A172 (cell line): ENCODE measurements at places on chromosomes 11 and 22. TPM values are rescaled to one million over a fixed set of nuclear protein-coding genes. Genes with fewer than 3 reads are reported as not detected.

The PYGM gene
- 0.12 TPM in 1 of 2 replicates, not detected in the other for total RNA-seq

The OR8B8 gene
- total RNA-seq, result not detected in 2 replicates

The TECTA gene
- total RNA-seq, result 0.03 and 0.05 TPM in 2 replicates

The ANO3 gene
- total RNA-seq, result 1.5 and 1.7 TPM in 2 replicates

The CEP126 gene
- total RNA-seq, result 0.72 TPM in 2 replicates

The KDM4D gene
- 0.26 and 1.3 TPM in 2 replicates for total RNA-seq

The NLRP6 gene
- total RNA-seq, result not detected in 2 replicates

The CHADL gene
- total RNA-seq, result 0.53 TPM in 1 of 2 replicates, not detected in the other

The ARL2 gene
- 170 and 196 TPM in 2 replicates for total RNA-seq

The FKBP2 gene
- 40.5 and 55.9 TPM in 2 replicates for total RNA-seq

The CHRDL2 gene
- not detected in 2 replicates for total RNA-seq

- DNase-seq, result no peak
These were observed 14.1 kb upstream of the NUP50 start for GRCh38 chr22:45149671-45150070.

GRCh38 chr22:48882636-48883200 lies 945.0 kb downstream of the BRD1 start:
- DNase-seq, result no peak

DNA sequence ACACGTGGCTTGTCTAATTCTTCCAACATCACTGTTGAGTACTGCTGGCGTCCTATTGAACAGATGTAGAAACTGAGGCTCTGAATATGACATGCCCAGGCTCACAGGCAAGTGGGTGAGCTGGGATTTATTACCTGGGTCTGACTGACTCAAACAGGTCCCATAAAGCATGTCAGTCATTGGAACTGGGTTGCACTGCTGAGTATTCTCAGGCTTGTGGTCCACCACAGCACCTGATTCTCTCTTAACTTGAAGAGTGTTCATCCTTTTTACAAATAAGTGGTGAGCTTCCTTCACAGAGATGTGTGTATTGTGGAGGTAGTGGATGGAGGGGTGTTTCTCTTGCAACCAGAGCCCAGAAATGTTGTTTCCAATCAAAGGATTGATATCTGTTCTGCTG lies 44.5 kb downstream of the SC5D start:
- no peak for DNase-seq

DNA sequence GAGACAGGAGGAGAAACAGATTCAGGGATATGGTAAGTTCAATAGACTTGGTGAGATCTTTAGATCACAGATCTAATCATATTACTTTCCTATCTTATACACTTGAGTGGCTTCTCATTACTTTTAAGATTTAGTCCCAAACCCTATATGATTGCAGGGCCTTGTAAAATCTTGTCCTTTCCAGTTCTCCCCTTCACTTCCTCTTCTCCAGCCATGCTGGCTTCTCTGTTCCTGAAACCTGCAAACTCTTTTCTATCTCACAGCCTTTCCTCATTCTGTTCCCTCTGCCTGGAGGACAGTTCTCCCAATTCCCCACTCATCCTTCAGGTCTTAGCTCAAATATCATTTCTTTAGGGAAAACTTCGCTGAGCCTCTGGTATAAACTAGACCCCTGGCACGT lies 65.9 kb upstream of the BIRC3 start:
- DNase-seq, result no peak

GRCh38 chr11:5577101-5577500 lies 3.6 kb upstream of the OR52B6 start:
- DNase-seq, result no peak

DNA sequence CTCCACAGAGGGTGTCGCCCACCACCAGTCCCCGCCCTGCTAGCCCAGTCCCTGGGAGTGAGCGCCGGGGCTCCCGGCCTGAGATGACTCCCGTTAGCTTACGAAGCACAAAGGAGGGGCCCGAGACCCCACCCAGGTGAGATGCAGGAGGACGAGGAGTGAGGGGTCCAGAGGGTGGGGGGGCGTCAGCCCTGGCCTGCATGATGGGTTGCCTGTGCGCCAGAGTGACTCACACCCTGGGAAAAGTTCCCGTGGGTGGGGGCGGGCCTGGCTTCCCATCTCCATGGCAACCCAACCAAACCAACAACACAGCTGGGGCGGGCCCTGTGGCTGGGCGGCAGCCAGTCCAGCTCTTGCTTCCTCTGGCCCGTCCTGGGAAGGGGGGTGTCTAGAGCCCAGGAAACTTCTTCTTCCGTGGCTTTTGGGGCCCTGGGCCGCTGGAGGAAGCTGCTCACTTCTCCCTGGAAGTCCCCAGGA lies 4.5 kb downstream of the GAS2L1 start:
- DNase-seq, result peak; percentile 90

- peak; percentile 17 for DNase-seq
These were observed 5.4 kb upstream of the MIF start for GRCh38 chr22:23888615-23889401.

GRCh38 chr11:87819151-87819550 lies 356.1 kb downstream of the RAB38 start:
- no peak for DNase-seq

DNA sequence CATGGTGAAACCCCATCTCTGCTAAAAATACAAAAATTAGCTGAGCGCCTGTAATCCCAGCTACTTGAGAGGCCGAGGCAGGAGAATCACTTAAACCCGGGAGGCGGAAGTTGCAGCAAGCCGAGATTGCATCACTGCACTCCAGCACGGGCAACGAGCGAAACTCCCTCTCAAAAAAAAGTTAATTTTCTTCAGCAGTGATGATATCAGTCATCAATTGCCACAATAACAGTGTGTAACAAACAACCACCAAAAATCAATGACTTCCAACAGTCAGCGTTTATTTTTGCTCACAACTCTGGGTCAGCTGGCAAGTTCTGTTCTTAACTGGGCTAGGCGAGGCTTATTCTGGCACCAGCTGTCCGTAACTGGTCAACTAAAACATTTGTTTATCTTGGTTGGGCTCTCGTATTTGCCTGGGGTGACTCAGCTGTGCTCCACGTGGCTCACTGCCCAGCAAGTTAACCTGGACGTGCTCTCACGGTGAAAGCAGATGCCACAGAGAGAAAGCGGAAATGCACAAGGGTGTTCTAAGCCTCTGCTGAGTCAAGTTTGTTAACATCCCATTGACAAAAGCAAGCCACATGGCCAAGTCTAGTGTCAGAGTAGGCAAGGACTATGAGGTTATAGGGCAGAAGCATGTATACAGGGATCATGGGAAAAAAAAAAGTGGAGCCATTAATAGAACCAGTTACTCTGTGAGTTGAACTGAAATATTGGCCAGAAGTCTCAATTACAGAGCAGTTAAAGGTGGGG lies 52.1 kb downstream of the LHFPL7 start:
- peak; percentile 91 for DNase-seq

GRCh38 chr11:18697576-18697975 lies 1.0 kb upstream of the TMEM86A start:
- DNase-seq, result no peak

- DNase-seq, result no peak
These were observed 72.5 kb upstream of the CTSC start for GRCh38 chr11:88410056-88410455.

DNA sequence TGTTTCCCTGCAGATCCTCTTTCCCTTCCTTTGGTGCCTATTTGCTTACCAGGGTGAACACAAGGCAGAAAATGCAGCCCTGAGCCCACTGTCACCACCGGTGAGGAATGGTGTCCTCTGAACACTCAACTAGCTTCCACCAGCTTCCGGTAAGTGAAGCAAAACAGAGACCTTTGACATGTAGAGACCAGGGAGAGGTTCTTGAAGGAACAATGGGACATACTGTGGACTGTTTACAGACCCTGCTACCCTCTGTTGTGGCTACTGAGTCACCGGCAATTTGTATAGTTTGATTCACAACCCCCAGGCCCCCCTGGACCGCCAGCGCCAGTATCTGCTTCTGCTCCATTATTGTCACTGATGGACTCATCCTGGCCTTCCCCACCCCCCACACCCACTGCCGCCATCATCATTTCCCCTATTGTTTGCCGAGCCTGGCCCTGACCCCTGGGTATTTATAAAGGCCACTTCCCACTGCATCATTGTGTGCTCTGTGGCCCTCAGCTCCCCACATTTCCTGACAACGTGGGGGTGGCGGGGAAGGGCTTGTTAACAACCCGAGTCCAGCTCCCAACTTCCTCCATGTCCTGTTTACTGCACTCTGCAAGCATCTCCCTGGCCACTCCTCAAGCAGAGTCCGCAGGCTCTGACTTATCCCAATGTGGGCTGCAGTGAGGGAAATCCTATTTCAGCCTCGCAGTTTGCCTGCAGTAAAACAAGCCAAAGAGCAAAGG lies 252.9 kb downstream of the ETS1 start:
- no peak for DNase-seq

DNA sequence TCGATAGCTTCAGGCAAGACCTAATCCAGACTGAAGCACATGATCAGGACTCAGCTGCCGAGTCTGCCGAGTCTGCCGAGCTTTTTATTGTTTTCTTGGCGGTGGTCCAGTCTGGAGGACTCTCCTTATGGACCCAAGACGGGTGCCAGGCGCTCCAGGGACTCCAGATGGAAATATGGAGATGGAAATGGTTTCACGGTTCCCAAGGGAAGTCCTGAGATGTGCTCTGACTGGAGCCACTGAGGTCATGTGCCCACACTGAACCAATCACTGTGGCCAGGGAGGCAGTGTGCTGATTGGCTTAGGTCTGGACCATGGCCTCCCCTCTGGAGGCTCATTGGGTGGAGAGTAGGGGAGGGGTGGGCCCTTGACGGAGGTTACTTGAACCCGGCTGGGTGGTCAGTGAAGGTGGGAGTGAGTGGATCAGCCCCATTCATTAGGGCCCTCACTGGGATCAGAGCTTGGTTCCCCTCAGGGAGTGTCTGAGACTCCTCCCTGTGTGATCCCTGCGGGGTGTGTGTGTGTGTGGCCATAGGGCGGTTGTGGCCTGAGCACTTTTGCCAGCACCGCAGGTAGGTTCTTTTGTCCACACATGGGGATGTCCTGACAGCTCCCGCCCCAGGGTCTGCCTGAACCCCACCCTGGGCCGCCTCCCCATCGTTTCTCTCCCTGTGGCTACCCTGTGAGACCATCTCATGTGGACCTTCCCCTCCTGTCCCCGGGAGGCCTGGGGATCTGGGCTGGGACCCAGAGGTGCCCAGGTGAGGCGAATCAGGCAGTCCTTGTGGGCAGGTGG lies 14.0 kb downstream of the RPS6KA4 start:
- DNase-seq, result no peak

DNA sequence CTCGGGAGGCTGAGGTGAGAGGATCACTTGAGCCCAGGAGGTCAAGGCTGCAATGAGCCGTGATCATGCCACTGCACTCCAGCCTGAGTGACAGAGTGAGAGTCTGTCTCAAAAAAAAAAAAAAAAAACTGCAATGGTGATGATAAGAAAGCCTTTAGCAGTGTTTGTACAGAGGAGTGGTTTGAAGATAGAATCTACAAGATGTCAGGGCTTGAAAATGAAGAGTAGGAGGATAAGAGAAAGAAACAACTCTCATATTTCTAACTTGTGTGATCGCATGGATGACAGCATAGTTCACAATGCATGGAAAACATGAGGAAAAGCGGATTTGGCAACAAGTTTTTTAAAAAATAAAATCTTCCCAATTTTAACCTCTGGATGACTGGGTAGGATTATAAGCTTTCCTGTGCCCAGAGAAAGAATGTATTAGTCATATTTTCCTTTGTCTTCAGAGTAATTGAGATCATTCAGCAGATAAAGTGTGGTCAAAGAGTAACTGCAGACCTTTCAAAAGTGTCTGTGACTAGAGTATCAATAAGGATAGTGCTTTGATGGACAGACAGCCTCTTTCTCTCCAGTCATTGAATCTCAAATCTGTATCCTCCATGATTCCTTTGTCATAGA lies 328.1 kb downstream of the CASP12 start:
- peak; percentile 60 for DNase-seq
